ENCODE measurements at places on chromosomes 2 and 18.

GRCh38 chr2:73986085-73986681, 1.5 kb downstream of the TET3 start:
- DNase-seq = no peak

DNA sequence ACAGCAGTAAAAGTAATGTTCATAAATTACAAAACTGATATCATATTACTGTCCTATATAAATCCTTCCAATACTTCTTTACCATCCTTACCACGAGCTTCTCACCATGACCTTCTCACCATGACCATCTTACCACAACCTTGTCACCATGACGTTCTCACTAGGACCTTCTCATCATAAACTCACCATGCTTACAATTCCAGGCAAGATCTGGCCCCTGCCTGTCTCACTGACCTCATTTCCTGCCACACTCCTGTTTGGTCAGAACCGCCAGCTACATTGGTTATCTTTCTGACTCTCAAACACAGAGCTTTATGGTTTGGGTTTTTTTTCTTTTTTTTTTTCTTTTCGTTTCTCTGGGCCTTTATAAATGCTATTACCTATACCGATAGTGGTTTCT, 827.6 kb downstream of the RNF144A start:
- no peak for DNase-seq

- no peak for DNase-seq
Measured at GRCh38 chr2:28047681-28048080, 157.2 kb downstream of the BABAM2 start.

- no peak for DNase-seq
Measured at GRCh38 chr2:118861731-118862130, 14.3 kb upstream of the EN1 start.

GRCh38 chr2:99386011-99386410, 48.8 kb downstream of the EIF5B start:
- no peak for DNase-seq

GRCh38 chr18:51251625-51252024, 54.1 kb upstream of the MEX3C start:
- no peak for DNase-seq

GRCh38 chr2:172861656-172862476, 126.2 kb downstream of the RAPGEF4 start:
- no peak for DNase-seq

DNA sequence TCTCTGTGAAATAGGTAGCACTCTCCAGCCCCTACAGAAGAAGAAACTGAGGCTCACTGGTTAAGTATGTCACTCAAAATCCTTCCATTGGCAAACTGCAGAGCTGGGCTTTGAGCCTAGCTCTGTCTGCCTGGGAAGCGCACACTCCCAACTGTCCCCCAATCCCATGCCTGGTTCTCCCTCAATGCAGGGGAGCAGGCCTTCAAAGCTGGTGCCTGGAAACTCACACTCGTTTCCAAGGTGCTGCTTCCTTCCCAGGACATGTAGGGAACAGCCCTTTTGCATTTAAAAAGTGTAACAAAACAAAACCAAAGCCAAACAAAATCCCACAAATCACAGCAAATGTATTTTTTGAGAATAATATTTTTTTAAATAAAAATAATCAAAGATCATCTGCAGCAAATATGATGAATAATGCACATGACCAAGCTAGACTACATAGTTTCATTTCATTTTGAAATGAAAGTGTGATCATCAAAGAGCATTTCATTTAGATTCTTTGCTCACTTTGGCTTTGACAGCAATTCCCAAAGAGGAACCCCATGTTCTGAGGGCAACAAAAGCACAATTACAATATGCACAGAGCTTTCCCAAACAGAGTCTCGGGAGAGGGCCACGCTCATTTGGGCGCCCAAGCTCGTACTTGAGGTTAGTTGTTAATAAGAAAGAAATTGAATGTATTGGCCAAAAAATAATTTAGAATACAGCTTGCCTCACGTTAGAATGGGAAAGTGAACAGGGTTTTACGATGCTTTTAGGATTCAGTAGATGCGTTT, 96.7 kb upstream of the ACKR3 start:
- no peak for DNase-seq

DNA sequence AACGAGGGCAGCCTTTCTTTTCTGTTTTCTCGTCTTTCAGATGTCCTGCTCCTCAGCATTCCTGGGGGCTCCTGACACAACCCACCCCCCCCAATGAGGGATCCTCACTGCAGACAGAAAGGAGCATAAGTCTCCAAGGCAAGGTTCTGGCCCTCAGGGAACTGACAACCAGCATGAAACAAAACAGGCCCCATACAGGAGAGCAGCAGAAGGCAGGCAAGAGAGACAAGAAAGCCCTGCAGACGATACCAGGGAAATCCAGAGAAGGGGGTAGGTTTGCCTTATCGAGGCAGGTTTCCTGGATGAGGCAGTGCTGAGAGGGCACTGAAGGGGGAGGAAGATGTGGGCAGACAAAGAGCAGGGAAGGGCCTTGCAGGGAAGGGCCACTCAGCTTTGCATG, 103.9 kb upstream of the EPAS1 start:
- no peak for DNase-seq

DNA sequence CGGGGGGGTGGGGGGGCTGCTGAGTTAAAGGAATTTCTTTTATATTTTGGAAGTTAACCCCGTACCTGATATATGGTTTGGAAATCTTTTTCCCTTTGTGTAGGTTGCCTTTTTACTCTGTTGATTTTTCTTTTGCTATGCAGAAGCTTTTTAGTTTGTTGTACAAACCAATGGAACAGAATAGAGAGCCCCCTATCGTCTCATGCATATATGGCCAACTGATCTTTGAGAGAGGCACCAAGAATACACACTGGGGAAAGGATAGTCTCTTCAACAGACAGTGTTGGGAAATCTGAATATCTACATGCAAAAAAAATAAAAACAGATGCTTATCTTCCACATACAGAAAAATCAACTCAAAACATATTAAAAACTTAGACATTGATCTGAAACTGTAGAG, 647.8 kb upstream of the KLHL29 start:
- DNase-seq = no peak

GRCh38 chr18:75309564-75309963, 99.0 kb downstream of the TSHZ1 start:
- no peak for DNase-seq

DNA sequence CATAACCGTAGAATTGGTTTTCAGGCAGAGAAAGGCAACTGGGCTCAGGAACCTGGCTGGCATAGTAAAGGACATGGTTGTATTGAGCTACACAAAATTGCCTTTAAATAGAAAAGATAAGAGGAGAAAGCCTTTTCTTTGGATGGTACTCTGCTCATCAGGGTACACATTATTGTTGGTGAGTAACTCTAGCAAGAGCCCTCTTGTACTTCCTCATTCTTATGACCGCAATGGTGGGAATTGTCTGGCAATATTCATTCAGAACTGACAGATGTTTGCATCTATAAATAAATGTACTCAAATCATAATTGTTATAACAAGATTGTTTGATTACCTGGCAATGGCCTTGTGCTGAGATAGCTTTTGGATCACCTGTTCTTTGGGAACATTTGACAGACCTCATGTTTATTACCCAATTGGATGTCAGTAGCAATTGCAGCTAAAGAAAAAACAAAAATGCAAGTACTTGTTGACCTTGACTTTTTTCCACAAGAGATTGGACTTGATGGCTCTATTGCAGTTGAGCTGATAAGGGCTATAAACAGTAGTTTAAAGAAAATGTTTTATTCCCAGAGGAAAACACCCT, 43.9 kb downstream of the MEIS1 start:
- no peak for DNase-seq

DNA sequence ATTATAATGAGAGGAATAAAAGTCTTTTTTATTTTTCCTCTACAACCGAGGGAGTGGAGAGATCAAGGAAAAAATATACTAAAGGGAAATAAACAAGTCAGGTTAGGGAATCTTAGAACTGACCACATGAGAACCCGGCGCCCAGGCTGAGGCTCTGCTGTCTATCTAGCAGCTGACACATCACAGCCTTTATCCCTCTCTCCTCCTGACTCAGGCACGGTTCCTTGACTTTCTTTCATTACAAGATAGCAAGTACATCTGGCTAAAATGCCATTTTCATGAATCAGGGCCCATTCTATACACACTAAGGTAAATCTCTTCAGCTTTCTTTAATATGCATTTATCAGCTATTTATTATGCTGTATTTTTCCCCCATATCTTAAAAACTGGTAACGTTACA, 296.0 kb downstream of the TMX3 start:
- DNase-seq = no peak

DNA sequence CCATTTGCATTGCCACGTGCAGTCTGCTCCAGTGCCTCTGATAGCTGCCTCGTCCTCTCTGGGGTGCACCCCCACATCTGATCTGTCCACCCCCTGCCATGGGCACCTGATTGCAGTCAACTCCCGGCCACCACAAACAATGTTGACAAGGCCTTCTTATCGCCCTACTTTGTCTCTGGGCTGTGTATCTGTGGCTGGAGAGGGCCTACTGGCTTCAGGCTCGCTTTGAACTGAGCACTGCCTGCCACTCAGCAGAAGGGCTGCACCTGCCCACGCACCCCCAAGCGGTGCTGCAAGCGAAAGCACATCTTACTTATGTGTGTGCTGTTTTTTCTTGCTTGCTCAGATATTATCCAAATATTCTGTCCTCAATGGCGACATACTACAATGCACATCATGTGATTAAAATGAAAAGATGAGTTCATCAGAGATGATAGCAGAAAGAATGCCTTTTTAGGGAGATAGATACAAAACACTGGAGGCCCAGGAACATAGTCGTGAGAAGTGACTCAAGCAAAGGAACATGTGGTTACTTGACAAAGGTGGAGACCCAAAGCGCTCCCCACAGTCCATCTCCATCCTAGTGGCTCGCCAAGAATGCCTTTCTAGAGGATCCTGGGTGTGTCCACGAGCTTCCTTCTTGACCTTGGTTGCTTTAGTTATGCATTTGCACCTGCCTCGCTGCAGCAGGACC, 28.8 kb downstream of the FBLN7 start:
- no peak for DNase-seq

DNA sequence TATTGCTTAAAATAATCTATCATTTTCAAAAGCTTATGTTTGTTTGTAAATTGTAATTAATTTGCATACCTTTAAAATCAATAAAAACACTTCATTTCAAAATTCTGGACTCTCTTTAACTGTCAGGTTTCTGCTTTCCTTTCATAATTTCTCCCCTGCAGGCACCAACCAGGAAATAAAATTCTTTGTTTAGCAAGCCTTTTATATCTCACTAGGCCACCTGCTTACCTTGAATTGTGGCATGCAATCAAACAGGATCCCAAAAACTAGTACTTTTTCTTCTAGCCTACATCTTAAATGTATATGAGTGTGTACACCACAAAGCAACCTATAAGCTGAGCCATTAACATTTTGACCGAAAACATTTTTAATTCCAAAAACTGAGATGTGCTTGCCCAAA, 233.1 kb downstream of the NR4A2 start:
- no peak for DNase-seq

- DNase-seq = no peak
Measured at GRCh38 chr2:11092701-11093335, 62.4 kb upstream of the SLC66A3 start.

- no peak for DNase-seq
Measured at GRCh38 chr2:102737431-102737830, 24.4 kb upstream of the TMEM182 start.

DNA sequence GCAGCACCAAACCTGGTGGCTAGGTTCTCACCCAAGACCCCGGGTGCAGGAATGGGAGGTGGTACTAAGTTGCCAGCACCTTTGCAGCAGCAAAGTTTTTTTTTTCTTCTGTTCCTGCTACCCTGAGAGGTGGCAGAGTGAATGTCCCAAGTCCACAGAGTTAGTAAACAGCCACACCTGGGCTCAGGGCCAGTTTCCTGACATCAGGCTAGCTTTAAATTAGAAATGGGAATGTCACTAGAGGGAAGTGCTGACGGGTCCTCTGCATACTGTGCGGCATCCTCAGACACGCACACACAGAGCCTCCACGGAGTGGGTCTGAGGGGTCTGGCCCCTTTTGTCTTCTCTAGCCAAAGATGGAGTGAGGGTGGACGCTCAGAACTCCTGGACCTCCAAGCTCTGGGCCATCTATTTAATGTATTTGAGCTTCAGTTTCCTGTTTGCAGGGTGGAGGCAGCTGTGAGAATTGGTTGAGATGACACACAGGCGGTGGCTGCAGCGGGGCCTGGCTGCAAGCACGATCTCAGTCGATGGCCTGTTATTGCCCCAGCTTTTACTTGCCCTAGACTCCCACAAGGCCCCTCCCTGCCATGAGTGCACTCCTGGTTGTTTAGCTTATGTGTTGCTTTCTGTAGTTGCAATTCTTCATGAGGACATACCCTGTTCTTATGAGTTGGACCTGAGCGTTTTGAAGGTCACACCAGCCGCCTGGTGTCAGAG, 751.4 kb upstream of the HS6ST1 start:
- DNase-seq = no peak

- DNase-seq = no peak
Measured at GRCh38 chr2:182816866-182817265, 49.6 kb downstream of the FRZB start.

- no peak for DNase-seq
Measured at GRCh38 chr2:23508066-23508390, 123.0 kb downstream of the KLHL29 start.

DNA sequence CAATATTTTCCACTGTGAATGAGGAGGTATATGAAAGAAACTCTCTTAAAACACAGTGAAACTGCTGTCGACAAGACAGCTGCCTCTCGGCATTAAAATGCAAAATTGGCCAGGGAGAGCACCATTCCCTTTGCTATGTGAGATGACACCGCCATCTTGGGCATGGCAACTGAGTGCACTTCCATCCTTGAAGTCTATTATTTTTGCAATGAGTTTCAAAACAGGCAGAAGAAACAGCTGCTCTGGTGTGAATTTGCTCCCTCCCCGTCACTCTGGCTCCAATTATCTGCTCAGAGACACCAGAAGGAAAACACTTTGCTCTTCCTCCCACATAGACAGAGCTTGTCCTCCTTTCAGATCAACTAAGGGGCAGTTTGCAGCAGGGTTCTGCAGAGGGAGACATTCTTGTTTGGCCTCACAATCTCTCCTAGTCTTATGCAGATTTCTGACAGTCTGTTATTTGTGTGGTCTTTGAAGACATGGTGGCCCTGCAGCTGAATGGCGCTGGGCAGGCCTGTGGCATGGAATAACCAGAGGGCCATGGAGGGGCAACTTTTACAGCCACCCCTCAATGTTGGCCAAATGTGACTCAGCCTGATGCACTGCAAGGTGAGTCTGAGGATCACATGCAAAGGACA, 48.6 kb upstream of the SEC11C start:
- DNase-seq = no peak

DNA sequence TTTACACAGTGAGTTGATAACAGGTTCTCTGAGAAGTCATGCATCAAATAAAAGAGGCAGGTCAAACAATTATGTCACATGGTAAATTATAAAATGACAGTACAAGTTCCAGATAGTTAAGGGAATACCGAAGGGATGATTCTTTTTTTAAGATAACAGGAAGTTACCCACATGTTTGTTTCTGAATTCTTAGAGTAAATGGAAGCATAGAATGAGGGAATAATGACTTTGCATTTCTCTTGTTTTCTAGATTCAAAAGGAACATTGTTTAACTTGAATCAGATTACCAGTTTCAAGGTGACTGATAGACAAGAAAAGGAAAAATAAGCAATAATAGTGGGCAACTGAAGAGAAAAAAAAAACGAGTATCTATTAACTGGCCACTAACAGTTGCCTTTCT, 124.5 kb downstream of the MIB1 start:
- no peak for DNase-seq

- no peak for DNase-seq
Measured at GRCh38 chr2:65831509-65831908, 399.1 kb upstream of the SPRED2 start.
